ENCODE measurements at places on chromosomes 5 and 9.

DNA sequence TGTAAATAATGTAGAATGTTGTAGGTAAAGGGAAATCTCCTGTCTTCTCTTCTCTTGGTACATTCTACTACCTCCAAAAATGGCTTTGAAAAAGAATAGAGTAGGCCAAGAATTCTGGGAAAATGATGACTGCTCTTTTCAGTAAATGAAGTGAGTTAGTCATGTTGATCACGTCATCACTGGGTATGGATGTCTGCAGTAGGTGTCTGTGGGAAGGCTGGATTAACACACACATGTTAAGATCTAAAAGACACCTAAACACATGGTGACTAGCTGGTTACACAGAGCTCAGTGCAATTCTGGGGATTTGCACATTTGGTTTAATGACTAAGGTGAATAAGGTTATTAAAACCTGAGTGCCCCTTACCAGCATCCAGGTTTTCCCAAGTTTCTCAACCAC, 161.5 kb downstream of the CEP120 start:
- no peak for DNase-seq

DNA sequence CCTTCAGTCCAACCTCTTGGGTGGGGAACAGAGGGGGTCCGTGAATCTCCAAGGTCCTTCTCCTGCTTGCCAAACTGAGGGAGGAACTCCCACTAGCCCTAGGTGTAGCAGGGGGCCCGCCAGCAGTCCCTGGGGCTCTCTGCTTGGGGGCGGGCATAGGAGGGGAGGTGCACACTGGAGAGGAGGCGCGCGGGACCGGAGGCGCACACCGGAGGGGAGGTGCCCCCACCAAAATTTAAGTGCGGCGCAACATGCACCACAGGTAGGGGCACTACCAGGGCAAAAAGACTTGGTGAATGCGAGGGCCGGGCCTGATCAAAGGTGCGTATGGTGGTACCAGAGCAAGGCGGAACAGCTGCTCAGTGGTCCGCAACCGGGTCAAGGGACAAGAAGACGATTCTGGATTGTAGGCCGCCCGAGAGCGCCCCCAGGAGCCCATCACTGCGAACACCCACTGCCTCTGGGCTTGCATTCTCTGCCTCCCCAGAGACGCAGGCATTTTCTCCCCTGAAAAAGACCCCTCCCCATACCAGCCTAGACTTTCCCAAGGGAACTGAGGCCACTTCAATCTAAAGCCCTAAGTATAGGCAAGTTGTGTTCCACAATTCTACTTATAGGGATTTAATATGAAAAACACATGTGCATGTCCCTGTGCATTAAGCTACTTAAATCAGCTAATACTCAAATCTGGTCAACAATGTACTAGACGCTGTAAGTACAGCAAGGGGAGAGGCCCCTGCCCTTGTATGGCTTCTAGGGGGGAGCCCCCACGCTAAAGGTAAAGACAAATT, 50.6 kb downstream of the TGFBI start:
- DNase-seq, result no peak

- no peak for DNase-seq
These were observed 20.5 kb upstream of the RPS23 start for GRCh38 chr5:82298668-82299067.

DNA sequence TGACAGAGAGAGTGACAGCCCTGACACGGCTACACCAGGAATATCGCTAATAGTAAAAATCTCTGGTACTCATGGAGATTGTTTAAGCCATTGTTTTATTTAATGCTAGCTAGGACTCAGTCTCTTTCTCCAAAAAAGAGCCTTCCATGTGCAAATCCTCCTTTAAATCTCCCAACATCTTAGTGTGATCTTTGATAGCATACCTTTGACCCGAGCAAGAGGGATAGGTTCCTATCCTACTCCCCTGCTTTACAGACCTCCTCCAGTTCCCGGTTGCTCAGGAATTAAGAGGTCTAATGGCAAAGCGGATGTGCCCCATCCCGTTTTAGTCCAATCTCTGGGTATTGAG, 663 bp upstream of the FRMD3 start:
- no peak for DNase-seq

GRCh38 chr5:179820127-179820482, 600 bp upstream of the SQSTM1 start:
- no peak for DNase-seq

DNA sequence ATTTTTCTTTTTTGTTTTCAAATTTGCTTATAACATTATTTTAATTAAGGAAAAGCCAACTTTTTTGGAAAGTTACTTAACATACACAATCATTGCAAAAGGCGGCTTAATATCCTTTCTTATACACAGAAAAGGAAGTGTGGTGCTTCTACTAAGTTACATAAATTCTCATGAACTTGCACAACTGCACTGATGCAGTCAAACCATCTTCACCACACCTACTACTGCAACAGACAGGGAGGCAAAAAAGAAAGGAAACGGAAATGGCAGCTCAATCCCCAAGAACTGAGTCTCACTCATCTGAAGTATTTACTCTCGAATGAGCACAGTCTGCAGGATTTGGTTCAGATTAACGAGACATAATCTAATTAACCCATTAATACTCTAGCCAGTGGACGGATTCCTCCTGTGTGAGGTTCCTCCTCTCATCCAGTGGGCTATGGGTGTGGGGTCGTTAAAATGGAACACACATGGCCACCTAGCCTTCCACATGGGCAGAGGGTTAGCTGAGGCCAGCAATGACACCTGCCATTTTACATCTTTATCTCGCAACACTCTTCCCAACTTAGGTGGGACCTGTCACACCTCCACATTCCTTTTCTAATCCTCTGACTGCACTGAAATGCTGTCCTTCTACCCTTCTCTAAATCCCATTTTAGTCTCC, 30.0 kb downstream of the GOLM1 start:
- no peak for DNase-seq

- DNase-seq, result no peak
These were observed 19.5 kb upstream of the CRB2 start for GRCh38 chr9:123336449-123336848.

- no peak for DNase-seq
These were observed 15.8 kb downstream of the EXOC3 start for GRCh38 chr5:458547-459353.

GRCh38 chr5:109830955-109831502, 141.3 kb downstream of the MAN2A1 start:
- no peak for DNase-seq

DNA sequence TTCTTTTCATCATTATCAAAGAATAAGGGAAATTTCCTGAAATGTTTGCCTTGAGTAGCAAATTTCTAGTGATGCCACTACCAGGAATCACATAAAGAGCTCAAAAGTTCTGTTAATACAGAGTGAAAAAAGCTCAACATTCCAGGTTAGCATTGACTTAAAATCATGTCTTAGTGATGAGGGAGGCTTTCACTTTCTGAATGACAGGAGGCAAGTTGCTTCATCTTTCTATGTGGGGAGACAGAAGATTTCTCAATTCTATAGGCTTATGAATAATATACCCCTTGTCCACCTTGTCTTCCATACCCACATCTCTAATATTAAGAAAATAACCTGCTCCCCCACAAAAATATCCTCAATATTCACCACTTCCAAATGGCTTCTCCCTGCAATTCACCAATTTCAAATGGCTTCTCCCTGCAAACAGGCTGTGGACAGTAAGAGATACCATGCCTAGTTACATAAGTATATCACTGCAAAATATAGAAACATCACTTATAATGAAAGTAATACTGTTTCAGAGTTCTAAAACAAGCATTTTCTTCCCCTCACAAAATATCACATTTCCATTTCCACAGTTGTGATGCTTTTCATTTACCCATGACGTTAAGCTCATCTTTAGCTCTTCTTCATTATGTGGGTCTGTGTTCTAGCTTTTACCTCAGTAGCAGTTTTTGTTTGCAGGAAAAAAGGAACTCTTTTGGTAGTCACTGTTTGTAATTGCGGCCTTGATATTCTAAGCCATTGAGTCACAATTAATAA, 2.2 kb upstream of the JAK2 start:
- DNase-seq, result no peak

- no peak for DNase-seq
These were observed 172.5 kb downstream of the RASEF start for GRCh38 chr9:82890401-82890800.

DNA sequence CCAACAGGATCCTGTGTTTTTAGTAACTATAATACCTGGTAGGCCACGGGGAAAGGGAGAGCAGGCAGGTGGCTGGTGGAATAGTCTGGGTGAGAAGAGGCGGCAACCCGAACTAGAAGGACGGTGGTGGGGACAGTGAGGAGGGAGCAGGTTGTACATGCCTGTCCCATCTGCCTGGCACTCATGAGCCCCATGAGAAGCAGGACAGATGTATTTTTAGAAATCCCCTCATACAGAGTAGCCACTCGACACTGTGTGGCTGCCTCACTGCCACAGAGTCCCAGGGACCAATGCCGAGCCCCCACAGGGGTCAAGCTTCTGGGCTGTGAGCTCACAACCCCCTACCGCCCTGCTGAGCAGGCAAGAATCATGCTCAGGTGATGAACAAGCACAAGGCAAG, 136.6 kb downstream of the SEC61B start:
- no peak for DNase-seq

- no peak for DNase-seq
These were observed 135.0 kb upstream of the CCDC152 start for GRCh38 chr5:42621662-42622061.

DNA sequence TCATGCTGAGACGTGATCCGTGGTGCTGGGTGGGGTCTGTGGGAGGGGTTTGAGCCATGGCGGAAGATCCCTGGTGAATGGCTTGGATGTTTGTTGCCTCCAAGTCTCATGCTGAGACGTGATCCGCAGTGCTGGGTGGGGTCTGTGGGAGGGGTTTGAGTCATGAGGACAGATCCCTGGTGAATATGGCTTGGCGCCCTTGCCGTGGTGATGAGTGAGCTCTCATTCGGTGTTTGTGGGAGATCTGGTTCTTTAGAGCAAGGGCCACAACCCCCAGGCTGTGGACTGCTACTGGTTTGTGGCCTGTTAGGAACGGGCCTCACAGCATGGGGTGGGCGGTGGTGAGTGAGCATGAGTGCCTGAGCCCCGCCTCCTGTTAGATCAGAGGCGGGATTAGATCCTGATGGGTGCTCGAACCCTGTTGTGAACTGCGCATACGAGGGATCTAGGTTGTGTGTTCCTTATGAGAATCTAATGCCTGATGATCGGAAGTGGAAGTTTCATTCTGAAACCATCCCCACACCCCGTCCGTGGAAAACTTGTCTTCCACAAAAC, 31.2 kb downstream of the NKD2 start:
- no peak for DNase-seq

DNA sequence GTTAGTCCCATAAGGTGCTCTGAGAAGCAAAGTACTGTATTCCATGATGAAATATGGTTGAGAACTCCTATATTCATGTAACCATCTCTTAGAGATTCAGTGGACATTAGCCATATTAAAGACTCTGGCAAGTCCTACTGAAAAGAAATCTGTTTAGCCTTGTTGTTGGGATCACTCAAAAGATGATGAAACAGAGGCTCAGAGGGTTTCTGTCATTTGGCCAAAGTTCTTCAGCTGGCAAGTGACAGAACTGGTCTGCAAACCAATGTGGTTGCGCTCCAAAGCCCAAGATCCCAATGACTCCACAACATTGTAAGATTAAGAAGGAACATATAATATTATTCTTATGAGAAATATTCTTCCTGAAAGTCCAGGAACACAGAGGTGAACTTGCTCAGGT, 462.9 kb downstream of the ACTL7B start:
- no peak for DNase-seq

DNA sequence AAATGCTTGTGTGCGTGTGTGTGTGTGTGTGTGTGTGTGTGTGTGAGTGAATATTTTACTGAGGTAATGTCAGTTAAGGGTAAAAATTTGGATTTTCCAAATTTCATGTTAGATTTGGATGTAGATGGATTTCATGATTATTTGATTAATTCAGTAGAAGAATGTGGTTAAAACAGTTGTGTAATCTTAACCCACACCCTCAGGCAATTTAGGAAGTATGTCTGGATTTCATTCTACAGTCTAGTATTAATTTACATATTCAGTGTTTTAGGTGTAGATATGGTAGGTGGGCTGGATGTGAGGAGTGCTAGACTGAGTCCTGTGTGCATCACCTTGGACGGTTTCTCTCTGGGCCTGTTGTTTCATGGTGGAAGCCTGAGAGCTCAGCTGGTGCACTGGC, 99.1 kb upstream of the CKMT2 start:
- DNase-seq, result no peak

GRCh38 chr5:66307647-66308241, 163.6 kb downstream of the SREK1 start:
- peak; percentile 3 for DNase-seq

DNA sequence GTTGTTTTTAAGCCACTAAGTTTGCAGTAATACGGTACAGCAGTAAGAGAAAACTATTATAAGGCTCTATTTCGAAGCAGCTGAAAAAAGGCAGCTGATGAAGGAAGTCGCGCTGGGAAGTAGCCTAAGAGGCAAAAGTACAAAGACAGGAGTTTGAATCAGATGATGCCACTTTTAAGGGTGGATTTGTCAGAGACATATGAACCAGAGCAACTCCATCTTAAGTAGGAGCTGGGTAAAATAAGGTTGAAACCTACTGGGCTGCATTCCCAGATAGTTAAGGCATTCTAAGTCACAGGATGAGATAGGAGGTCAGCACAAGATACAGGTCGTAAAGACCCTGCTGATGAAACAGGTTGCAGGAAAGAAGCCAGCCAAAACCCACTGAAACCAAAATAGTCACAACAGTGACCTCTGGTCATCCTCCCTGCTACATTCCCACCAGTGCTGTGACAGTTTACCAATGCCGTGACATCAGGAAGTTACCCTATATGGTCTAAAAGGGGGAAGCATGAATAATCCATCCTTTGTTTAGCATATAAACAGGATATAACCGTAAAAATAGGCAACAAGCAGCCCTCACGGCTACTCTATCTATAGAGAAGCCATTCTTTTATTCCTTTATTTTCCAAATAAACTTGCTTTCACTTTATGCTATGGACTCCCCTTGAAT, 91.8 kb upstream of the PRSS3 start:
- DNase-seq, result no peak

- DNase-seq, result no peak
These were observed 19.8 kb downstream of the AKNA start for GRCh38 chr9:114367772-114368569.

- no peak for DNase-seq
These were observed 7.7 kb upstream of the NKX2-5 start for GRCh38 chr5:173242675-173243121.

DNA sequence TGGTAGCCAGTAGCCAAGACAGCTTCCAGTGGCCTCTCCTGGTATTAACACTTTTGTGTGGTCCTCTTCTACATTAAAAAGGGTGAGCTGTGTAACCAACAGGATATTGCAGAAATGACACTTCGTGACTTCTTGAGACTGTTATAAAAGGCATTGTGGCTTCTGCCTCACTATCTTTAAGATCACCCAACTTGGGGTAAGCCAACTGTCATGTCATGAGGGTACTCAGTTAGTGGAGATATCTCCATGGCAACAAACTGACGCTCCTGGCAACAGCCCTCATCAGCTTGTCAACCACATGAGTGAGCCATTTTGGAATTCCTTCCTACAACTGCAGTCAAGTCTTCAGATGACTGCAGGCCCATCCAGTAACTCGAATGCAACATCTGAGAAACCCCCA, 121.7 kb downstream of the DEPDC1B start:
- no peak for DNase-seq

GRCh38 chr9:118596374-118597015, 772.7 kb downstream of the BRINP1 start:
- no peak for DNase-seq

- DNase-seq, result no peak
These were observed 48.5 kb downstream of the PLGRKT start for GRCh38 chr9:5389109-5389732.

- DNase-seq, result no peak
These were observed 7.5 kb upstream of the TRIO start for GRCh38 chr5:14135621-14136020.

- DNase-seq, result no peak
These were observed 33.7 kb downstream of the DNAH5 start for GRCh38 chr5:13910637-13911288.

GRCh38 chr5:74927336-74927735, 61.1 kb upstream of the FAM169A start:
- no peak for DNase-seq
